ENCODE measurements at places on chromosomes 13 and 19.
A peak's percentile ranks its signal among the peaks of the same experiment; 100 is the strongest.

DNA sequence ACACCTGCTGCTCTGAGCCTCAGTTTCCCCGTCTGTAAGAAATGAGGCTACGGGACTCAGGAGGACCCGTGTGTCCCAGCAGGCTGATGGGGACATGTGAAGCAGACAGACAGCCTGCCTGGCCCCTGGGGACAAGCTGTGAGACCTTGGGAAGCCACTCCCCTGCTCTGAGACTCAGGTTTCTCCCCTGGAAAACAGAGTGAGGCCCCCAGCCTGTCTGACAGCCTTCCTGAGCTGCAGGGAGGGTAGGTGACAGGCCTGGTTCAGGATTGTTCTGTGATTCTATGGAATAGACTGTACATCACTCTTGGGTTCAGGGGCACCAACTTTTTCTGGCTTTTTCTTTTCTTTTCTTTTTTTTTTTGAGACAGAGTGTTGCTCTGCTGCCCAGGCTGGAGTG is 2.9 kb upstream of the NTF4 start:
- DNase-seq: no peak

- peak; percentile 5 for DNase-seq
Observed at GRCh38 chr13:113582841-113583631, 1.5 kb upstream of the TFDP1 start.

DNA sequence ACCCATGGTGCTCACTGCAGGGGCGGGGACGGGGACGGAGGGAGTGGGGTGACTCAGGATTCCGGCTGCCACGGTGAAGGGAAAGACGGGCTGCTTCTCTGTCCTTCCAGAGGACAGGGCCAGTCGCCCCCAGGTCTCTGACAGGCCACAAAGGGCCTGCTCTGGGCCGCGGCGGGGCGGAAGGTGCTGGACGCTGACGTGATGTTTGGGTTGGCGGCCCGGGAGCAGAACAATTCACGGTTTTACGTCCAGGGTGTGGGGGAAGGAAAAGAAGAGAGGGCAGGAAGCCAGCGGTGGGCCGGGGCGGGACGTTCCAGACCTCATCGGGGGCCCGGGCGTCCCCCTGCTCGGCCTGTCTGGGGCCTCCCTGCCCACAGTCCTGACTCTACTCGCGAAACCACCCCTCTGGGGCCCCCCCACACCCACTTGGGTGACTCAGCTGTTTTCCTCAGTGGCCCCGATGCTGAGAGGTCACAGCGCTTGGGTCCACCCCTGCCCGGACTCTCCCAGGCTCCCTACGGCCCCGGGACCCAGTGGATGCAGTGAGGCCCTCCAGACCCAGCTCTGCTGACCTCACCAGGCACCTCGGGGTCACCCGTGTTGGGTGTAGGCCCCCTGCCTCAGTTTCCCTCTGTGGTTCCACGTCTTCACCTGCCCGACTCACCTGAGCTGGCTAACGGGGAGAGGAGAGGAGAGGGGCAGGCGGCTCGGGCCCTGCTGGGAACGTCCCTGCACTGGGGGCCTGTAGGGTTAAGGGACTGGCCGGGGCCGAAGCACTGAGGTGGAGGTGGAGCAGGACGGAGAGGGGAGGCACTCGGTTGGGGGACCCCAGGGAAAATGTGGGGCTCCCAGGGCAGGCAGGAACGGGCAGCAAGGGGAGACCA is 29.2 kb downstream of the PIP5K1C start:
- no peak for DNase-seq

DNA sequence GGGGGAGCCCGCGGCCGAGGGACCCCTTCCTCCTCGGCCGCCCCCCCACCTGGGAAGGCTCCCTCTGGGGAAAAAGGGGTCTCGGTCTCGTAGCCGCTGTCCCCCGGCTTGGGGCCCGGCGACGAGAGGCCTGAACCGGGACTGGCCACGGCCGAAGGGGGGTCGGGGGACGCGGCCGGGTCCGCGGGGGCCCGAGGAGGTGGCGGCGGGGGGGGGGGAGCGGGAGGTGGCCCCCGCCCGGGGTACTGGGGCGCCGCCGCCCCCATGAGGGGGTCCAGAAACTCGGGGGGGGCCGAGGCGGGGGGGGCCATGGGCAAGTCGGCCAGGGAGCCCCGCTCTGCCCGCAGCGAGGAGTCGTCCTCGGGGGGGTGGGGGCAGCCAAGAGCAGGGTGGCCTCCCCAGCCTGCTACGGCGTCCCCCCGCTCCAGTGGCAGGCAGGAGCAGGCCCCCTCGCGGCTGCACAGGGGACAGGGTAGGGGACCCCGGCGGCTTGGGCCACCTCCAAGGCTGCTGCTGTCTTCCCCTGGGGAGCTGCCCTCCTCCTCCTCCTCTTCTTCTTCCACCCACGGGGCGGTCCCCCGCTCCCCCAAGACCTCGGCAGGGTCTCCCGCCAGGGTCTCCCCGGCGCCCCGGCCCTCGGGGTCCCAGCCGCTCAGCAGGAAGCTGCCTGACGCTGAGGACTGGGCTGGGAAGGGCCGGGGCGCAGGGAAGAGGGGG is 12.9 kb downstream of the LMTK3 start:
- DNase-seq: no peak

DNA sequence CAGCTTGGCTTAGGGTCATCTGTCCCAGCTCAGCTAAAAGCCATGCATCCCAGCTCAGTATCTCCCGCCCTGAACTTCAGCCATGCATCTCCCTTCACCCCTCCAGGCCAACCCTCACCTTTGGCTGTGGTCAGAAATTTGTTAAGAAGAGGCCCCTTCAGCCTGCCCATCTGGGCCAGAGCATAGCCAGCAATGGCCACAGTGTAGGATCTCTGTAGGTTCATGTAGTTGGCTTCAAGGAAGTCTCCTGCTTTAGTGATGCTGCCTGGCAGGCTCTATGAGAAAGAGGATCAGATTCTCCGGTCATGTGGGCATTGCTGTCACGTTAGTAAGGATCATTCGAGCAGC is 16.6 kb upstream of the TNFSF14 start:
- no peak for DNase-seq

DNA sequence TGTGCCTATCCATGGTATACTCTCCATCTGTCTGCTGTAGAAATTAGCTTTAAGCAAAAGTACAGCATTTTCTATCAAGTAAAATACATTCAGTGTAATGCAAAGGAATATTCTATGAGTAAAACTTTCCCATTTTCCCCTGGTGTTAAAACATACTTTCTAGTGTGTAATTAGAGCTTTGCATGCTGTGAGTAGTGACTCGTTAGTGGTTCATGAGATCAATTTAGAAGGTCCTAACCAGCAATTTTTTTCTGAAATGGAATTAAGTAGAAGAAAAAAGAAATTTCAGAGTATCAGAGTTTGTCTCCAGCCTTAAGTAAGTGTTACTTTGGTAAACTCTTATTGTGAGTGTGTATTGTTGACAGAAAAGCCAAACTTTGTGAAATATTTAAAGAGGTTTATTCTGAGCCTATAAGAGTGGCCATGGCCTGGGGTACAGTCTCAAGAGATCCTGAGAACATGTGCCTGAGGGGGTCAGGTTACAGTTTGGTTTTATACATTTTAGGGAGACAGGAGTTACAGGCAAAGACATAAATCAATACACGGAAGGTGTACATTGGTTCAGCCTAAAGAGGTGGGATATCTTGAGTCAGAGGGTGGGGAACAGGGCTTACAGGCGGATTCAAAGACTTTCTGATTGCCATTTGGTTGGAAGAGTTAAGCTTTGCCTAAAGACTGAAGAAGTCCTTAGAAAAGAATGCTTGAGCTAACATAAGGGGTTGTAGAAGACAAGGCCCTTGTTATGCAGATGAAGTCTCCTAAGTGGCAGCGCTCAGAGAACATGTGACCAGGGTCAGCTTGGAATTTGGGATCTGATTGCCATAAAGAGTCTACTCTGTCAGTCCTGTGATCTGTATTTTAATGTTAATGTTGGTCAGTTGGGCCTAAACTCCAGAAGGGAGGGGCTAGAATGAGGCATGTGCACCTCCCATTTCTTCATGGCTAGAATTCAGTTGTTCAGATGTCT is 25.5 kb downstream of the FAM187B start:
- no peak for DNase-seq

DNA sequence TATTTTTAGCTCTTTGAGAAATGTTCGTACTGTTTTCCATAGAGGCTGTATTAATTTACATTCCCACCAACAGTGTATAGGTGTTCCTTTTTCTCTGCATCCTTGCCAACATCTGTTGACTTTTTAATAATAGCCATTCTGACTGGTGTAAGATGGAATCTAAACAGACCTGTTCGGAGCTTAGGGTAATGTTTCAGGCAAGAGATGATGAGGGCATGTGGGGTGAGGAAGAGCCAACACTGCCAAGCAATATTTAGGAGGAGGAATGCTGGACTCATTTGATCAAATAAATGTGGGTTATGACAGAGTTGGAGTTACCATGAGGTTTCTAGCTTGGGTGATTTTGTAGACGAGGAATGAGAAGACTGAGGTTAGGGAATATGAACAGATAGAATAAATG is 382.9 kb downstream of the KLF12 start:
- no peak for DNase-seq

All from DND-41 (cell line).